ENCODE measurements at places on chromosomes 13 and 19.

GRCh38 chr19:46783670-46784069 is 4.7 kb downstream of the SLC1A5 start:
- DNase-seq: no peak

DNA sequence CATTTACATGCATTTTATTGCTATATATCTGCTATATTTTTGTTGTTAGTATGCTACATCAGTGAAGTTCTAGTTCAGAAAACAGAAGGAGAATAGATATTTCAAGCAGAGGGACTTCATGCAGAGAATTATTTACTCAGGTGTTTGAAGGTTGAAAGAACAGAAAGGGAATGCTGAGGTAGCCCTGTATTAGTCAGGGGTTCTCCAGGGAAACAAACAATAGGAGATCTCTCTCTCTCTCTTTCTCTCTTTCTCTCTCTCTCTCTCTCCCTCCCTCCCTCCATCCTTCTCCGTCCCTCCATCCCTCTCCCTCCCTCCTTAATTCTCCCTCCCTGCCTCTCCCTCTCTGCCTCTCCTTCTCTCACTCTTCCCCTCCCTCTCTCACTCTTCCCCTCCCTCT is 114.3 kb upstream of the TDRD3 start:
- DNase-seq: no peak

DNA sequence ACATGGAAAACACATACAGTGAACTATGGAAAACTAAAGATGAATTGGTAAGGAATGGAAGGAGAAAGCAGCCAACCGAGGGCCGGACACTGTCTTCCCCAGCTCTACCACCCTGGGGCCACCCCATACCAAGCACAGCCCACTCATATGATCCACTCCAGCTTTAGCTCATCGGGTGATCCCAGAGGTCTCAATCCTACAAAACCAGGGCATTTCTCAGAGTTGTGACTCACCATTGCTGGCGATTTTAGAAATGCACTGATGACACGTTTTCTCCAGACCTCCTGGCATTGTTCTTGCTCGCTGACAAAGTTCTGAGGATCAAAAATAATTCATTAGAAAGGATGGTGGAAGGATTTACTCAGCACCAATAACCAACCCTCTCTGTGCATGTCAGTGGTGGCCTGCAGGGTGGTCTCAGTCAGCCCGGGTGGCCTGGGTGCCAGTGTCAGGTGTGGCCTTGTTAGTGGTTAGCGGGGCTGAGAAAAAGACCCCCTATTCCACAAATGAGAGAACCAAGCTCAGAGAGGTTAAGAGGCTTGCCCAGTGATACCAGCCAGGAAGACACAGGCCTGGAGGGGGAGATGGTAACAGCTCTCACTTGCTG is 6.6 kb downstream of the TMEM272 start:
- no peak for DNase-seq

DNA sequence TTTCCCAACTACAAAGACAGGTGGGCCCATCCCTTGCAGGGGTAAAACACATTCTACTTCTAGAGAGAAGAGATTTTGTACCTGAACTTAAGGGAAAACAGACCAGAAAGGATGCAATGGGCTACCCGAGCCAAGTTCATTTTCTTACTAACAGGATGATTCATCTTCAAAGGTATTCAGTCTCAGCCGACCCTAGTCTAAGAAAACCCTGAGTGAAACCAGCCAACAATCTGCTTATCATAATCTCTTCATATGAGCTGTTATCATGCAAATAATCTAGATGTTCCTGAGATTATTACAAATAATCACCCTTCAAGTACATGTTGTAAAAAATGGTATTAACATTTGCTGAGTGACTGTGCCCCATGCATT is 15.6 kb downstream of the PABPC3 start:
- no peak for DNase-seq

DNA sequence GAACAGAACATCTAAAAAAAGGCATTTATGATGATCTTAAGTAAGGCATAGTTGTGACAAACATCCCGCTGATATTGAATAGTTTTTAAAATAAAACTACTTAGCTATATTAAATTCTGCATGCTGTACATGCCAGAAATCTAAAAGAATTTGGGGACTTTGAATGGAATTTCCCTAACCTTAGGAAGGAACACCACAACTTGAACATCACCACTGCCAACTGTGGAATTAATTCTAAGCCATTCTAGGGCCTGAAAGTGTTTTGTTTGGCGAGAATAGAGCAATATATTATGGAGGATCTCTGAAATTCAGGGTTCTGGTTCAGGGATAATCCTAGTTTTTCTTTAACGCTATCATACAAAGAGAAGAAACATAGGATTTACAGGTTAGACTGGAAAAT is 17.8 kb upstream of the LATS2 start:
- DNase-seq: no peak

DNA sequence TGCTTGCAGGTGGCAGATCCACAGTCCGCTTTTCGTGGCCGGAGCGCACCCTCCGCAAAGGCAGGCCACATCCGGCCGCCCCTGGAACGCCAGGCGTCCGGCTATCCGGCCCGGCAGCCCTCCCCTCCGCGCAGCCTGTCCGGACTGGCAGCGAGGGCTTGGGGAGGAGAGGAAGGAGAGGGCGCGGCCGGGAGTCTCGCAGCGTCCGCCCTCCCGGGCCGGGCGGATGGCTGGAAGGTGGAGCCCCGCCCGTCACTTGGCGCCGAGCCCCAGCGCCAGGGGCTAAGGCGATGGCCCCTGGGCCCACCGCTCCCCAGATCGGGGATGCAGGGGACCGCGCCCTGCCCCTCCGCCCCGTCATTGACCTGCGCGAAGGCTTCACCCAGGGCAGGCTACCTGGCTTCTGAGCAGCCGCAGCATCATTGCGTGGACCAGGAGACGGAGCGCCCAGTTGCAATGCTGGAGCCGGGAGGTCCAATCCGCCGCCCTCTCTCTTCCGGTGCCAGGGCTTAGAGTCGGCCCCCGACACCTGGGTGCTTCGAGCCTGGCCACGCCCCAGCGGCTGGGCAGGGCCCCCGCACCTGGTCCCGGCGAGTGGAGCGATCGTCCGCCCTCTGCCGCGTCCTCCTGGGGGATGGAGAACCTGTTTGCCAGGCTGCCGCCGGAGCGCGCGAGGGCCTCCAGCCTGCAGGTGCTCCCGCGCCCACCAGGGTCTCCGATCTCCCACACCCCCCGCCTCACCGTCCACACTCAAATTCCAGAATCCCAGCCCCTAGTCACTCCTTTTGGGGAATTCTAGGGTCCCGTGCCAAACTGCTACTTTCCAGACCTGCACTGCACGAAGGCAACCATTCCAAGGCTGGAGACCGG is at the start of gene FUT1:
Gene FUT1, minus strand, starts transcription at position 146 of the 870 bp plus-strand sequence. CDS start 1,360 bp downstream, outside the sequence.
- peak; percentile 84 for DNase-seq

GRCh38 chr13:42553098-42554046 is 20.6 kb upstream of the TNFSF11 start:
- DNase-seq: no peak

DNA sequence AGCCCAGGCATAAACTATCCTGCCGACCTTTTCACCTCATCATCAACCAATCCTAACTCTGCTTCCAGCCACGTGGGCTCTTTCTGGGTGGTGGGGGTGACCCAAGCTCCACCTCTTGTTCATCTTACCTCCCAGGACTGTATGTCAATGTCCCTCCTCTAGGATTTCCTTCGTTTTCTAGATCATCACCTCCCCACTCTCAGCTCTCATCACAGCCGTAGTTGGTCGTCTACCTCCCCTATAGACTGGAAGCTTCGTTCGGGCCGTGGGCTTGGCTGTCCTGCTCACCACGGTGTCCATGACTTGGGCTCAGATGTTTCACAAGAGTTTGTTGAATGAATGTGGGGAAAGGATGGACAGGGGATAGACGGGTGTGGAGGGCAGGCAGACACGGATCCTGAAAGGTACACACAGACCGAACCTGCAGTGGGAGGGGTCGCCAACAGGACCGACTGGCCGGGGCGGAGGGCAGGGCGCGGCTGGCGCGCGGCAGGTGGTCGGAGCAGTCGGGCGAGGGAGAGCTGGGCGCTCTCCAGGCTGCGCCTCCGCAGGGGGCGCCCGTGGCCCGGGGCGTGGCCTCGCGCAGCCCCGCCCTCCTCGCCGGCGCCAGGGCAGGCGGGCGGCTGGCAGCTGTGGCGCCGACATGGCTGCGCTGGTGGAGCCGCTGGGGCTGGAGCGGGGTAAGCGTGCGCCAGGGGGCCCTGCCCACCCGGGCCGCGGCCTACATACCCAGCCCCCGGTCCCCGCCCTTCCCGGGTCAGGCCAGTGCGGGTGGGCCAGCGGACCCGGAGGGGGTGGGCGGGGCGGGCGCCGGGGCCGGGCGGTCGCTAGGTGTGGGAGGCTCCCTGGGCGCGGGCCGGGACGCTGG is at the start of gene LIN7B:
Gene LIN7B, plus strand, starts transcription at position 609 of the 868 bp plus-strand sequence. Its CDS starts 35 bp downstream, at position 644.
- DNase-seq: peak; percentile 67

GRCh38 chr13:46389457-46390451 is 2.7 kb upstream of the RUBCNL start:
- DNase-seq: peak; percentile 46

Data from G401 (cell line).